ENCODE measurements at places on chromosomes 6 and 20.

DNA sequence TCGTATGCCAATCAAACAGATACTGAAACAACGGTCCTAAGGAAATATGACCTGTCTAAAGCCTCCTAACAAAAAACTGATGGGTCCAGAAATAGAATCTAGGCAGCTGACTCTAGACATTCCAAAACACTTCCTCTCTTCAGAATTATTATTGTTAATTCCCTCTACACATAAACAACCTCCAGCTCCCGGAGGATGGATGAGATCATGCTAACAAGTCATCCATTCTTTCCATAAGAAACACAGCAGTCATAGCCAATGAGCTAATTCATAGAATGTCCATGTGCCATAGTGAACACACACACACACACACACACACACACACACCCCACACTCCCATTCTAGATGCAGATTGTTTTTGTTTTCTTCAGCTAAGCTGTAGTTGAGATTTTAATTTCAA, 44.3 kb downstream of the HDGFL1 start:
- no peak for DNase-seq

DNA sequence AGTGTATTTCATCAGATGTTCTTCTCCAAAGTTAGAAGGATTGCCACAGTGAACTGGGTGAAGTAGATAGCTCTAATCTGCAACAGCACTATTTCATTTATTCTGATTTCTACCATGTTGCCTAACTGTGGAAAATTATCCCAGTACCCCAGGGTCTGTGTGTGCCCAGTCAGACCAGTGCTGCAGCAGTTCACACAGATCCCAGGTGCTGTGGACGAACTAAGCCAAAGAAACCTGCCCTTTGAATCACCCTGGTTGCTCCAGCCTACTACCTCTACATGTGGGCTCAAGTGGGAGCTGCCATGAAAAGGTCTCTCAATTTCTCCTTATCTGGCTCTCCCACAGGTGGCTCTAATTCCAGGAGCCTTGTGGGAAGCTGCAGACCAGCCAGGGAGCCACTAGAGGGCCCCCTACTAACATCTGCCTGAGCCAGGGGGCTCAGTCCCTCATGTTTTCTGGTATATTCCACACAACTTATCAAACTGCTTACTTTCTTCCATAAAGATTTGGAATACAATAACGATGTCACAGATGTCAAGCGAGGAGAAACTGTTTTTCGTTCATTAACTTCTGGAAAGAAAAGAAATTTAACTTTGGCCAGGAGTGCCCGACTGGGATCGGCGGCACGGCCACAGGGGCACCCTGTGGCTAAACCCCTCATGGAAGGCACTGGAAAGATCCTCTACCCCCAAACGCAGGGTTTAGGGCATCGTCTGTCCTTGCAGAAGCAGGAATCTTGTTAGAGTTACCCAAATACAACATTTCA, 31.6 kb upstream of the LY86 start:
- DNase-seq = peak; percentile 22

DNA sequence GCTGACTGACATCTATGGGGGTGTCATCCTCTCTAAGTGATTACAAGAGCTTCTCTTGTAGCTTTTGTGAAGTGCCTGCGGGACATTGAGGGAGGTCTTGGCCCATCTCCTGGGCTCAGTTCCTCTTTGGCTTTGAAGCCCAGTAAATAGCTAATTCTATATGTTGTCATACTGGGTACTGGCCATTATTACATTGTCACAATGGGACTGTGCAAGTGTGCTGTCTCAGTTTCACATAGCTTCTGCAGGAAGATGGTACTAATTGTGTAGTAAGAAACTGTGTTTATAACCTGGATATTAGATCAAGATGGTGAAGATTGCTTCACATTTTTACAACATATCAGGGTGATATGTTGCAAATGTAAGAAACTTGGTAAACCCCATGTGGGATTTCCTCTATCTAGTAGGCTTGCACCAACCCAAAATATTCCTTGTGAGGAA, 19.9 kb downstream of the SPINT3 start:
- DNase-seq = no peak

DNA sequence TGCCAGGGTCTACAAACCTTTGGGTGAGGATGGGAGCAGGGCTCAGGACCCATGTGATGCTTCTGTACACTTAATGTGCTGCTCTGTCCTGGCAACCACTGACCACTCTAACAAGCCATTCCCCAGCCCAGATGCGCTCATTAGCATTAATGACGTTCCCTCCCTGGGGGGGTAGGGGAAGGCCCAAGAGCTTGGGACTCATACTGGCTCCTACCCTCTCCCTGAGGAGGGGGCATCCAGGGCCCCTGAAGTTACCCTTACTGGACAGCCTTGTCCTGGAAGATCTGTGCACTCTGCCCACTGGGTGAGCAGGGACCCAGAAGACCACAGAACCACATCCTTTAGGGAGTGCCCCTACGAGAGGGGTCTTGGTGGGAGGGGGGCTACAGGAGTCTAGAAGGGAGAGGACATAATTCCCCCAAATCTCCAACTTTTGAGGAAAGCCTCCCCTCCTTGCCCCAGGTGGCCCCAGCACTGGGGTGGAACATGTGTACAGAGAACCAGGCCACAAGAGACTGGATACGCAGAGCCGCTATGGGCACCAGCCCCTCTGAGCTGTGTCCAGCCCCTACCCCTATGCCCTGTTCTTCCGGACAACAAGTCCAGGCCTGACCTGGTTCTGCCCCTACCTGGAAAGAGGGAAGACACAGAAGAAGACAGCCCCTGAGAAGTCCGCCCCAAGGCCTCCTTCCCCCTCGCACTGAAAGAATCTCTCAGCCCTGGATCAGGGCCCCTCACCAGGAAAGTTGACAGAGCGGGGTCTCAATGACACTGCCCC, 1.4 kb downstream of the TEAD3 start:
- DNase-seq = no peak

DNA sequence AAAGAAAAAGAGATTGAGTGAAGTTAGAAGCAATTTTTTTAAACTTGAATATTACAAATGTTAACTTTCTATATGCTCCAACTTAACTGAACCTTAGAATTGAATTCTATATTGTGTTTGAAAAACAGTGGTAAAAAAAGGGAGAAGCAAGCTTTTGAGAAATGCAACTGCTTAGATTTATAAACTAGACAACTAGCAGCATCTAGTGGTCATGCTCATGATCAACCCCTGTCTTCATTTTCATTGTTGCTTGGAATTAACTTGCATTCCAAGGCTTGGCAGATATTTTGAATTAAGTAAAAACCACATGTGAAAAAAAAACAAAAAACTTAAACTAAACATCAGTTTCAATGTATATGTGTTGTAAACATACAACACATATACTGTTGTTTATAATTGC, 113.1 kb downstream of the C6orf58 start:
- no peak for DNase-seq

Data from GM19239 (cell line).